ENCODE measurements at places on chromosomes 5 and 9. TPM values are rescaled to one million over a fixed set of nuclear protein-coding genes. Genes with fewer than 3 reads are reported as not detected.

- no peak for DNase-seq
These were observed 163.7 kb upstream of the ELL2 start for GRCh38 chr5:96125231-96125891.

- peak; percentile 97 for DNase-seq
These were observed 33.5 kb downstream of the ANXA6 start for GRCh38 chr5:151123897-151124751.

GRCh38 chr9:109198736-109199382 lies 31.8 kb upstream of the FRRS1L start:
- peak; percentile 6 for DNase-seq

The CCDC192 gene
- not detected for total RNA-seq

DNA sequence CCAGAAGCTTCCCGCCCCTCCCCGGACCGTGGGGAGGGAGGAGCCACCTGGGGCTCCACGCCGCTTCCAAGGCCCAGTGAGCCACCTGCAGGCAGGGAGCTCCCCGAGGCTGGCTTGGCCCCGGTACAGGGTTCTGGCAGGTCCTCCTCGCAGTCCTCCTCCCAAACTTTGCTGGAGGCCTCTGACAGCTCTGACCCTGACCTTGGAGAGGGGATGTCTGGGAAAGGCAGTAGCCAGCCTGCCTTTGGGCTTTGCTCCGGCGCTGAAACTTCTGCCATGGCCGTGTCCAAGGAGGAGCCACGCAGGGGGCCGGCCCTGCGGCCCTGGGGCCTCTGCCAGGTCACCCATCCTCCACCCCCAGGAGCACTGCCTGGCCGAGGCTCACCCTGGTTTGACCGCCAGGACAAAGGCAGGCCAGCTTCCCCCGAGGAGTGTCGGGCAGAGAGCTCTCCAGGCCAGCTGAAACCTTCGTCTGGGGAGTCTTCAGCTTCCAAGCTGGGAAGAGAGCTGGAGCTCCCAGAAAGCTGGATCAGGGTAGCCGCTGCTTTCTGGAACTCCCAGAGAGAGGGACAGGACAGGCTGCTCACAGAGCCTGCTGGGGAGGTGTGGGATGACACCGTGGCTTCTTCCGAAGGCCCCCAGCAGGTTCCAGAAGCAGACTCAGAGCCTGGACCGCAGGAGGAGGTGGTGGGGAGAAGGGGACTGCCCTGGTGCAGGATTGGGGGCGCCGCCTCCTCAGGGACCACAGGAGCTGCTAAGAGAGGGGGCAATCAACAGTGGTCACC lies 9.0 kb upstream of the QSOX2 start:
- DNase-seq: no peak

GRCh38 chr5:35794684-35795375 lies 61.9 kb upstream of the IL7R start:
- no peak for DNase-seq

The BAAT gene
- not detected for total RNA-seq

- DNase-seq: no peak
These were observed 7.6 kb downstream of the C9orf72 start for GRCh38 chr9:27565696-27566095.

- DNase-seq: no peak
These were observed 34.8 kb downstream of the LSM11 start for GRCh38 chr5:157778121-157778805.

GRCh38 chr5:180431932-180432331 lies 62.2 kb upstream of the CNOT6 start:
- no peak for DNase-seq

DNA sequence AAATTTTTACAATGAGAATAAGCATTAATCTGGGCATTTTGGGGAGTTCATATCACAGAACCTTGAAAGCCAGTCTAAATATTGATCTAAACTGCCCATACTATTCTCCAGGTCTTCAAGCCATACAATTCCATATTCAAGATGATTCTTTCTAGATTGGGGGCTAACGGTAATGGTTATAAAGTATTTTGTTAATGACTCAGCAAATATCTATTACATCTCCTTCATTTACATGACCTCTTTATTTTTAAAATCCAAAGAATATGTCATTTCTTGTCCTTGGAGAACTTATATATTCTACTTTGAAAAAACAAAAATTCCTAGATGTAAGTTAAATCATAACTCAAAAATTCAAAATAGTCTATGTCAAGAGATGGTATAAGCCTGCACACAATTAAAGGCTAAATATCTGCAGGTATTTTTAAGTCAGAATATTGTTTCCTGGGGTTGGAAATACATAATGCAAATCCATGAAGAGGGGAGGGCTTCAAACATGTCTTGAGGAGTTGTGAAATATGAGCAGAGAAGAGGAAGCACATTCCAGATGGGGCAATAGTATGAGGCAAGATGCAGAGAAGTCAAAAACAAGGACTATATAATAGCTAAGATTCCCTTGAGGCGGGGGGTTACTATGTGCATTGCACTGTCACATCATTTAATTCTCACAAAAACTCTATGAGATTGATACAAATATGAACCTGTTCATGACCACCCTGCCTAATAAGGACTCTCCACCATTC lies 526.4 kb downstream of the NR2F1-AS1 start:
- DNase-seq: no peak

DNA sequence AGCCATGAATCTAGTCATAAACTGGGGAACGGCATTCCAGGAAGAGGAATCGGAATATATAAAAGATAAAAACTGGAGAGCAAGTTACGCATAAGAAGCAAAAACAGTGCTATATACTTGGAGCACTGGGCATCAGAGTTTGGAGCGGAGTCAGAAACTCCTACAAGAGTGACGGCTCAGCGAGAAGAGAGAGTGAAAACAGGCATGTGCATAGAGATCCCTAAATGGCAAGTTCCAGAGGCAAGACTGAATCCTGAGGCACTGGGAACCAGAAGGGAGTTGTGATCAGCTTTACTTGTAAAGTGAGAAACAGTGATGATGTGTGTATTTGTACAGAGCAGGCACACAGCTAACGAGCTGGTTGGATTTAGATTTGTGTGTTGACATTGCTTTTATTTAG lies 514.4 kb upstream of the TNC start:
- DNase-seq: no peak

DNA sequence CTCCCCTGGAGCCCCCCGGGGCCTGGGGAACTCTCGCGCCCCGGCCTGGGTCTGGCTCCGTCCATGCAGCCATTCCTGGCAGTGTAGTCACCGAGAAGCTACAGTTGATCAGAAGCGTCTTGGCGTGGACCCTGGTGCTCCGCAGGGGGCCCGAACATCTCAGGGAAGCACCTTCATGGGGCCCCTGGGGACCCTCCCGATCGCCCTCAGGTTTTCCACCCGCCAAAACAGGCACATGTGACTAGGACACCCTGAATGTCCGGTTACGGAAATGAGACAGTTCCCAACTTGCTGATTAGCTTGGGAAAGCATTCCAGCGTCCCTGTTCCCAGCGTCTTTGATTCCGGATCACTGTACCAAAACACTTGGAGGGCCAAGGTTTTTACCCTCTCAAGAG lies 472 bp downstream of the FBXO4 start:
- no peak for DNase-seq

GRCh38 chr5:91110686-91111085 lies 272.4 kb downstream of the ARRDC3 start:
- no peak for DNase-seq

The BSPRY gene
- total RNA-seq: 0.98 TPM

The IL4 gene
- not detected for total RNA-seq

The RLN2 gene
- 3.8 TPM for total RNA-seq

The RNF183 gene
- not detected for total RNA-seq

GRCh38 chr9:108704156-108704852 lies 151.5 kb downstream of the ACTL7B start:
- no peak for DNase-seq

DNA sequence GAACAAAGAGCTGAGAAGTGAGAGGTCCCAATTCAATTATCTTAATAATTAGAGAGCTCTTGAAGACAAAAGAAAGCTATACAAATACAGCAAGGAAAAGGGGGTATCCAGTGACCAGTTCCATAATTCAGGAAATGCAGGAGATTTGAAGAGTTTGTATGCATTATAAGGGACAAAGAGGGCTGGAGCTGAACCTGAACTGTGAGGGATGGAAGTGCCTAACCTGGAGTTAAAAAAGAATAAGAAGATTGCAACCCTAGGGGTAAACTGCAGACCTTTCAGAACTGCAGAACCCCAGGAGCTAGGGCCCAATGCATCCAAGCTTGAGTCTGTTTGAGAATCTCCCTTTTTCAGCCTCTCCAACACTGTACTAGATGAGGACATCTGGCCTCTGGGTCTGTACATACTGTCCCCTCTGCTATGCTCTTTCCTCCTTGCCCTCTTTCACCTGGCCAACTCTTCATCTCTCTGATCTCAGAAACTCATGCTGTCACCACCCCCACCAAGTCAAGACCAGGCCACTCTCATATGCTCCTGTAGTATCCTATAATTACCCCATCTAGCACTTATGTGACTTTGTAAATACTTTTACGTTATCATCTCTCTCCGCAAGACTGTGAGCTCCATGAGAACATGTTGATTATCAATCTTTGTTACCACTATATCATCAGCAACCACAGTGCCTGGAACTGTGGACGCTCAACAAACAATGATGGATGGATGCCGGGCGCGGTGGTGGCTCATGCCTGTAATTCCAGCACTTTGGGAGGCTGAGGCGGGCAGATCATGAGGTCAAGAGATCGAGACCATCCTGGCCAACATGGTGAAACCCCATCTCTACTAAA lies 6.6 kb upstream of the PRKACG start:
- no peak for DNase-seq

GRCh38 chr5:168680395-168680794 lies 101.2 kb upstream of the PANK3 start:
- no peak for DNase-seq

DNA sequence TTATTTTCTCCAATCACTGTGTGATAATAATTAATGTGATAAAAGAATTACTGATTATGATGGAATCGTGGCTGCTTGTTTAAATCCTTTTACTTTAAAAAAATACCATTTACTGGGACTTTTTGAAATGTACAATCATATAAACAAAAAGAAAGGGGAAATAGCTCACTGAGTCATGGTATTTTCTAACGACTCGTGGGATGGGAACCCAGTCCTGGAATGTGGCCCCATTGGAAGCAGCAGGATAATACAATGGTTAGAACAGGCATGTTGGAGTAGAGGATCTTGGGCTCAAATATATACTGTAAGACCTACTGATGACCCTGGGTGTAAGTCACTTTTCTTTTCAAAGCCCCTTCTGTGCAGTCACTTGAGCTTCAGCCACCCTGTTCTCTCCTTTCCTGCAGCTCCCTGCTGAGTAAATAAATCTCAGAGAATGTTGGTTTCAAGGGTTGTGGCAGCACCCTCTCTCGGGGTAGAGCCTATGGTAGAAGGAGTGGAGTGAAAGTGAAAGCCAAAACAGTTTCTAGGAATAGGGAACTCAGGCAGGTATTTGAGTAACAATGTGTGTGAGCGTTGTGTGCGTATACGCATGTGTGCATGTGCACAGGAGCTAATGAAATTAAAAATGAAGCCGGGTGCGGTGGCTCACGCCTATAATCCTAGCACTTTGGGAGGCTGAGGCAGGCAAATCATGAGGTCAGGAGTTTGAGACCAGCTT lies 40.8 kb upstream of the LARP1 start:
- DNase-seq: no peak

- no peak for DNase-seq
These were observed 8.1 kb downstream of the GSN start for GRCh38 chr9:121275781-121276658.

DNA sequence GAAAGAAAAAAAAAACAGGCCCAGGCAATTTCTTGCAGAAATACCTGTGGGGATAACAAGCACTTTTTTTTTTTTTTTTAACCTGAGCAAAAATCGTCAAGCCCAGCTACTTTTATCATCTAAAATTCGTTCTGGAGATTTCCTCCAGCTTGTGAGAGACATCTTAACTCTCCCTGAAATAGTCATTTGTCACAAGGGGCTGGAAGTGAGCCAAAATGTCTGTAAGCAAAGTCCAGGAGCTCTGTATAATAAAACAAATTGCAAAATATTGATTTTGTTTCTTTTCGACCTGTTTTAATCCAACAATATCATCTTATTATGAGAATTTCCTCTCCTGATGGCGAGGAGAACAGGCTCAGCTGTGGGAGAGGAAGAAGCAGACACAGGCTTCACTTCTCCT lies 168.4 kb downstream of the TTLL11 start:
- no peak for DNase-seq

GRCh38 chr9:124830593-124830992 lies 22.7 kb upstream of the WDR38 start:
- no peak for DNase-seq

GRCh38 chr5:119792161-119792799 lies 162.9 kb downstream of the FAM170A start:
- no peak for DNase-seq

- no peak for DNase-seq
These were observed 18.8 kb upstream of the FCN2 start for GRCh38 chr9:134861595-134862334.

- DNase-seq: no peak
These were observed 129.1 kb upstream of the MEF2C start for GRCh38 chr5:89011778-89012711.

GRCh38 chr9:116271340-116271739 lies 117.7 kb downstream of the PAPPA start:
- no peak for DNase-seq

DNA sequence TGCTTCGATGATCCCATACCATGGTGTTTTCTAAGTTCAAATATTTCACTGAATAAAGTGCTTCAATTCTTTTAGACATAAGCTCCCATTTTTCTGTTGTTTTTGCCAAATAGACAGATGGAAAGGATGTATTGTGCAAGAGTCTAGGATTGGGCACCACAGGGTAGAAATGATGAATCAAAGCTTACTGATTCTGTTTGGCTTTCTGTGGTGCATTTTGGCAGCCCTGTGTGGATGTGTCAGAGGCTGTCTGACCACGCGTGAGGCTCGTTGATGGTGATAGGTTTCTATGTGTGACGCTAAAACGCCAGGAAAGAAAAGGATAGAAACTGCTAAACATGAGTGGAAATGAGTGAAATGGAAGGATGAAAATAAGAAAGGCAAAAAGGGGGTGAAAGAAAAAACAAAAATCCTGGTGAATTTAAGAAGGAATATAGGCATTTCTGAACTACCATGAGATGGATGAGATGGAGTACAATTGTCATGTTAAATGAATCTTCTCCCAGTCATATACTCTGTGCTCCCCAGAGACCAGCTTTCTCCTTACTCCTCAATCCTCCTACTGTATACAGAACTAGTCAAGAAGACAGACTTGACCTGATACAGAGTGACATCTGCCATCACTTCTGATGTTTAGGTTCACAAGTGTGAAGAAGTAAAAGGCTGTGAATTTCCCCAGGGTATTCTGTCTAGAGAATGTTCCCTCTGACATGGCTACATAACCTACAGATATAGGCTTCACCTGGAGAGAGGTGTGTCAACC lies 54.4 kb downstream of the ANKH start:
- no peak for DNase-seq

GRCh38 chr5:58543723-58544122 lies 39.2 kb upstream of the RAB3C start:
- DNase-seq: no peak

DNA sequence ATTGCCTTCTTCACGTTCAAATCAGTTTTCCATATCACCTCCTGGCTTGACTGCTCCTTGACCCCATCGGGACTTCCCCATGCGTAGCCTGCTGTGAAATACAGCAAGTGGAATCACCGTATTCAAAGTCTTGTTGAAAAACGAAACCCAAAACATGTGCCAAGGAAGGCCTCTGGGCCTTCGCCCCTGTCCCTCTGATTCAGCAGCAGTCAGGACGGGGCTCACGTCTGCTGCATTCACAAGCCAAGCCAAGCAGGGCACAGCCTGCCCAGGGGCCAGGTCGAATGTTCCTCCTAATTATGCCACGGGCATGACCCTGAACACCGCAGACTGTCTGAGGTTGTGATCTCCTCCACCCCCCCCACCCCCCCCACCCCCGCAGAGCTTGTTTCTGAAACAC lies 960 bp upstream of the CTNND2 start:
- DNase-seq: no peak

The CARD6 gene
- 0.33 TPM for total RNA-seq

GRCh38 chr9:109499631-109500410 lies 1.7 kb upstream of the PTPN3 start:
- DNase-seq: no peak
